ENCODE measurements at places on chromosomes 5 and 9. TPM values are rescaled to one million over a fixed set of nuclear protein-coding genes. Genes with fewer than 3 reads are reported as not detected.

PDE6A gene
- total RNA-seq, result not detected

NOXA1 gene
- 2.9 TPM for total RNA-seq

FBP2 gene
- not detected for total RNA-seq

F12 gene
- 0.36 TPM for total RNA-seq

GNA14 gene
- 5.0 TPM for total RNA-seq

TMEM203 gene
- total RNA-seq, result 24.9 TPM

ADAMTSL2 gene
- 0.33 TPM for total RNA-seq

GARIN3 gene
- not detected for total RNA-seq

GRCh38 chr9:16591092-16591491 lies 279.4 kb downstream of the BNC2 start:
- H3K36me3 ChIP-seq, result no peaks in the 10 kb centered on the region
- no peak overlapping the region for H3K4me3 ChIP-seq
- no peaks in the 10 kb centered on the region for H3K27me3 ChIP-seq
- no peak for DNase-seq
- H3K27ac ChIP-seq, result no peak overlapping the region

GRCh38 chr5:181027452-181028031 lies 12.5 kb upstream of the BTNL9 start:
- H3K27me3 ChIP-seq, result no peaks in the 10 kb centered on the region
- no peak overlapping the region for H3K4me3 ChIP-seq
- DNase-seq, result no peak
- H3K36me3 ChIP-seq, result no peaks in the 10 kb centered on the region

GRCh38 chr5:150301901-150302300 lies 804 bp downstream of the ARSI start:
- no peak for DNase-seq
- peak overlapping the region; percentile 62 for H3K27ac ChIP-seq
- H3K27me3 ChIP-seq, result peaks cover 11% of the 10 kb centered on the region

DNA sequence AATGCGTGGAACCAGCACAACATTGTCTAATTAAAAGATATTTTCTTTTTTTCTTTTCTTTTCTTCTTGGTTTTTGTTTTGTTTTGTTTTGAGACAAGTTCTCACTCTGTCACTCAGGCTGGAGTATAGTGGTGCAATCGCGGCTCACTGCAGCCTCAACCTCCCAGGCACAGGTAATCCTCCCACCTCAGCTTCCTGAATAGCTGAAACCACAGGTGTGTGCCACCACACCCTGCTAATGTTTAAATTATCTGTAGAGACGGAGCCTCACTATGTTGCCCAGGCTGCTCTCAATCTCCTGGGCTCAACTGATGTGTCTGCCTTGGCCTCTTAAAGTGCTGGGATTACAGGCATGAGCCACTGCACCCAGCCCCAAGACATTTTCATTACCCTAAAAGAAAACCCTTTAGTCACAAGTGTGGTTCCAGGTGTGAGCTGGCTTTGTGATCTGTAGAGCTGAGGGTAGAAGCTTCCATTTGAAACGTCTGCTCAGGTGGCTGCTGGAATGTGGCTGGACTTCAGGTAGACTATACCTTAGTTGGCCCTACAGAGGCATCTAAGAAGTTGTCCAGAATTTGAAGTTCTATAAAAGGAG lies 19.1 kb upstream of the NEK6 start:
- H3K27me3 ChIP-seq, result no peaks in the 10 kb centered on the region
- H3K27ac ChIP-seq, result no peak overlapping the region

DNA sequence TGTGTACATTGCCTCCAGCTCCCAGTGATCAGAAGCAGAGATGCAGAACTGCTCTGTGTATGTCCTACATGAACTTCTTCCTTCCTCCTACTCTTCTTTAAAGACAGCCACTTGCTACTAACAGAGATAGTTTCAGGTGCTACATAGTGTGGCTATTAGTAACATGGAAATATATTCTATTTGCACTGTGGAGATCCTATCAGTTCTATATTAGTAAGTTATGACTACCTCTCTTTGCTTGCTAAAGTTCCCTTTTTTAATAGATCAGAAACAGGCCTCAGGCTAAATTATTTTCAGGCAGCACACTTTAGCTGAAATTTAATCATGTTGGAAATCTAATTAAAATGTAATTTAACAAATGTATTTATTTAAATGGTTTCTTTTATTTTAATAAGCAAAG lies 64.4 kb upstream of the TNFSF8 start:
- no peak overlapping the region for H3K27ac ChIP-seq
- H3K4me1 ChIP-seq, result no peaks in the 10 kb centered on the region
- no peaks in the 10 kb centered on the region for H3K36me3 ChIP-seq
- no peaks in the 10 kb centered on the region for H3K27me3 ChIP-seq

- H3K4me1 ChIP-seq, result no peaks in the 10 kb centered on the region
- no peak for DNase-seq
- no peaks in the 10 kb centered on the region for H3K27me3 ChIP-seq
- no peak overlapping the region for H3K27ac ChIP-seq
These were observed 129.1 kb downstream of the EBF1 start for GRCh38 chr5:158970569-158971014.

GRCh38 chr5:57831090-57831489 lies 348.5 kb upstream of the ACTBL2 start:
- peaks cover 8% of the 10 kb centered on the region for H3K4me1 ChIP-seq
- H3K36me3 ChIP-seq, result no peaks in the 10 kb centered on the region
- H3K27ac ChIP-seq, result no peak overlapping the region
- no peaks in the 10 kb centered on the region for H3K27me3 ChIP-seq
- DNase-seq, result no peak
- no peak overlapping the region for H3K4me3 ChIP-seq

DNA sequence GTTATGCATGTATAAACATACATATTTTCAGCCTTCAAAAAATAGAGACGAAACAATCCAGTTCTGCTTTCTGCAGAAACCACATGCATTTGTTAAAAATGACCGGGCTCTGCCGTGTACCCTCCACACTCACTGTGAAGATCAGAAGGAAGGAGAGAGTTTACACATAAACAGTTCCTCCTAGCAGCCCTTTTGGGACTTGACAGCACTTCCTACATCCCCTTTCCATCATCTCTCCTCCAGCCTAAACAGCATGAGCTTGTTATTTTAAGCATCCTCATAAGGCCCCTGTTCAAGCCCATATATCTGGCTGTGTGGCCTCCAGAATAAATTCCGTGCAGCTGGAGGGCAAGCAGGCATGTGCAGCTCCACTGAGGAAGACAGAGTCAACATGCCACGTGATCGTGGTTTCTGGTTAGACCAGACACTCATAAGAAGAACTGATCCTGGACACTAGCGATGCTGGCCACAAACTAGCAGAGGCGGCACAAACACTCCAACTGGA lies 42.2 kb downstream of the NIPAL4 start:
- H3K27ac ChIP-seq, result no peak overlapping the region
- peaks cover 82% of the 10 kb centered on the region for H3K36me3 ChIP-seq
- H3K4me1 ChIP-seq, result no peaks in the 10 kb centered on the region
- peak; percentile 42 for DNase-seq
- no peaks in the 10 kb centered on the region for H3K27me3 ChIP-seq
- H3K4me3 ChIP-seq, result no peak overlapping the region

DNA sequence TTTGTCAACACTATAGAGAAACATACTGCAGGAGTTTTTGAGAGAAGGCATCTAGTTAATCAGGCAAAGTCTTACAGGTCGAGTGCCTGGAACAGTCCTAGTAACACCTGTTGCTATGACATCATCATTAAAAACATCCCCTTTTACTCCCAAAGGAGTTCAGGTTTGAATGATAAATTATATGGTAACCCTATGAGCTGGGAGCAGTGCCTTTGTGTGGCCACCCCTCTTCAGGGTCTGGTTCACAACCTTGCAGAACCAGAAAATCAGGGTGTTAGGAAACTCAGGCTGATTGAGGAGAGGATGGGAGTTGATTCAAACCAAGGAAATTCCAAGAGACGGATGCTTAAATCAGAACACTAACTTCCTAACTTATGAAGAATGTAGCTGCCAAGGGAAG lies 179.1 kb upstream of the RASEF start:
- H3K27me3 ChIP-seq, result no peaks in the 10 kb centered on the region
- H3K4me3 ChIP-seq, result no peak overlapping the region
- no peaks in the 10 kb centered on the region for H3K36me3 ChIP-seq

DNA sequence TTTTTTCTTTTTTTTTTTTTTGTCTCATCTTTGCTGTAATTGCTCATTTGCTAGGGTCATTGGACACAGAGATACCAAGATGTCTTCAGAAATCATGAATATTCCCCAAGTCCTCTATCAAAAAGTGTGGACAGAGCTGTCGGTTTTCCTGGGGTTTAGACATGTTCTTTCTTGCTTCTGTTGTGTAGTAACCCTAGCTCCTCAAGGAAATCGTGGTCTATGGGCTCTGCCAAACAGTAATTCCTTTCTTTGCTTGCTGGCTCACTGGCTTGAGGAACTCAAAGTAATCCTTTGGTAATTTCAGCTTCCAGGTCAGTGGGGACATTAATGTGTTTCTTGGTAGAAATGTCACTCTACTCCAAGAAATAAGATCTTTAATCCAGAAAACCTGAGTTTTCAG lies 101.7 kb downstream of the TMC1 start:
- no peak overlapping the region for H3K27ac ChIP-seq
- H3K36me3 ChIP-seq, result no peaks in the 10 kb centered on the region
- no peak for DNase-seq
- no peaks in the 10 kb centered on the region for H3K4me1 ChIP-seq
- no peak overlapping the region for H3K4me3 ChIP-seq

Measured in sigmoid colon (tissue), 7 donors.